Mucosa of descending colon (tissue), 3 donors: ENCODE measurements at places on chromosomes 7 and 10. TPM values are rescaled to one million over a fixed set of nuclear protein-coding genes. Genes with fewer than 3 reads are reported as not detected.

The TMEM60 gene
- 20.5 TPM for total RNA-seq

The IL6 gene
- total RNA-seq = 0.53 TPM

The FAM237B gene
- total RNA-seq = not detected

The TMEM176A gene
- 178 TPM for total RNA-seq

The PRSS37 gene
- total RNA-seq = not detected
